HFFc6 (cell line): ENCODE measurements at places on chromosomes 13 and 19. TPM values are rescaled to one million over a fixed set of nuclear protein-coding genes. Genes with fewer than 3 reads are reported as not detected.

Gene KBTBD6
- total RNA-seq, result 9.8 to 12.2 TPM (median 11.5 TPM) in 3 replicates

Gene PSG2
- 1.6 to 3.1 TPM (median 2.2 TPM) in 3 replicates for total RNA-seq

Gene POLR1G
- total RNA-seq, result 14.1 to 25.8 TPM (median 15.0 TPM) in 3 replicates

Gene PCDH17
- 0.03 TPM in 1 of 3 replicates, not detected in the others for total RNA-seq

Gene ZNF98
- not detected in 3 replicates for total RNA-seq

Gene WDR88
- total RNA-seq, result not detected in 3 replicates

Gene DIRAS1
- 10.6 to 18.5 TPM (median 13.3 TPM) in 3 replicates for total RNA-seq

Gene CD37
- not detected in 3 replicates for total RNA-seq

Gene PRRG2
- 0.46 and 0.60 TPM in 2 replicates for total RNA-seq

Gene PNMA8A
- 9.0 to 12.2 TPM (median 12.1 TPM) in 3 replicates for total RNA-seq

Gene KLHL1
- not detected in 3 replicates for total RNA-seq

Gene CEACAM20
- total RNA-seq, result not detected in 3 replicates

Gene ZNF491
- total RNA-seq, result 1.3 and 2.4 TPM in 2 replicates

Gene IL11
- 26.4 to 38.8 TPM (median 36.9 TPM) in 3 replicates for total RNA-seq

Gene SLC5A5
- not detected in 3 replicates for total RNA-seq

Gene ERICH4
- total RNA-seq, result not detected in 3 replicates

Gene SIAH3
- not detected in 3 replicates for total RNA-seq

Gene PCDH9
- 2.7 to 5.9 TPM (median 5.2 TPM) in 3 replicates for total RNA-seq

Gene SYT5
- 0.08 to 0.99 TPM in 2 of 3 replicates, not detected in the other for total RNA-seq

Gene MEIOSIN
- not detected in 2 replicates for total RNA-seq

Gene GIPR
- total RNA-seq, result 0.05 to 0.65 TPM (median 0.27 TPM) in 3 replicates

Gene KRTDAP
- not detected in 3 replicates for total RNA-seq

Gene FAM98C
- 15.9 to 16.9 TPM (median 16.1 TPM) in 3 replicates for total RNA-seq

Gene ZNF571
- 2.1 and 3.0 TPM in 2 replicates for total RNA-seq

Gene APC2
- total RNA-seq, result 0.18 to 0.31 TPM (median 0.24 TPM) in 3 replicates

Gene ZNF543
- total RNA-seq, result 4.8 to 5.1 TPM (median 5.0 TPM) in 3 replicates

Gene RAX2
- not detected in 3 replicates for total RNA-seq

Gene DIAPH3
- total RNA-seq, result 19.2 and 38.3 TPM in 2 replicates

Gene INSL3
- total RNA-seq, result not detected in 2 replicates

Gene LHB
- 0.46 TPM in 1 of 2 replicates, not detected in the other for total RNA-seq
